ENCODE measurements at places on chromosomes 3 and 15.

GRCh38 chr15:75673426-75674235 is 25.9 kb downstream of the SNX33 start:
- peak; percentile 98 for DNase-seq

DNA sequence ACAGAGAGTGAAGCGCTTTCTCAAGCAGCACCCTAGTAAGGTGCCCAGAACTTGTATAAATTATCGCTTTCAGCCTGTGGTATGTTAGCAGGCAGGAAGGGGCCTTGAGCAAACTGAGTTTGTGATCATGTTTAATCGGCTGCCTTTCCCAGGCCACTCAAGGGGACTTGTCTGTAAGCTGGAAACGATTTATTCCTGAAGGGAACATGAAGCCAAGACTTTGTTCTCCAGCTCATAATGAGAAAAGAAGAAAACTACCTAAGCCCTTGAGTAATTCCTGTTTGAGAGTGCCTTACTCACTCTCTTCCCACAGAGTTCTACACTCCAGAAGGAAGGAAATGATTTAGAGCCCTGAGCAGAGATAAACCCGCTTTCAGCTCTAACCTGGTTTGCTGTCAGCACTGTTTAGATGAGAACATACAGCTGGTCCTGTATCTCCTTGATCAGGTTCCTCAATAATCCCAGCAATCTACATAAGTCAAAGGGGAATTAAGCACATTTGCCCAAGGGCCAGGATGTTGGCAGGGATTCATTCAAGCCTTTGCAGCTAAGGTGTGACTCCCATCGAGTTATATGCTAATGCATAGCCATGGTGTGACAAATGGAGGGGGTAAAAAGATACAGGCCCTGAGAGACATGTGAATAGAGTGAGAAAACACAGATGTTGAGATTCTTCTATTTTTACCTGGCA is 187.7 kb upstream of the SLC24A5 start:
- DNase-seq = no peak

GRCh38 chr3:57151021-57151449 is 14.1 kb downstream of the IL17RD start:
- no peak for DNase-seq

DNA sequence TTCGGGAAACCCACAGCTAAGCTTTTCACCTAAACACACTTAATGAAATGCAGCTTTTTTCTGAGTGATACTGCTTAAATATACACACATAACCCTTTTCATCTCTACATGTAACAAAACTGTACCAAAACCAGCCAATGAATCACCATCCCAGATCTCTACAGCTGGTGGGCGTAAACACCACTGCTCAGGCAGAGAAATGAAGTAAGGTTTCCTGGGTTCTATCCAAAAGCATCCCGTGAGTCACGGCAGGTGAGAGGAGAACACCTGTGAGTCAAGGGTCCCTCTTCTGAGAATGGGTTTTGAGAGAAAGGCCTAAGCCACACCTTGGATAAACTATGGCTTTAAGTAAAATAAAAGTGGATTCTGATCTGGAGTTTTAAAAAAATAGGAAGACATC is 2.6 kb downstream of the CLDN1 start:
- DNase-seq = no peak

DNA sequence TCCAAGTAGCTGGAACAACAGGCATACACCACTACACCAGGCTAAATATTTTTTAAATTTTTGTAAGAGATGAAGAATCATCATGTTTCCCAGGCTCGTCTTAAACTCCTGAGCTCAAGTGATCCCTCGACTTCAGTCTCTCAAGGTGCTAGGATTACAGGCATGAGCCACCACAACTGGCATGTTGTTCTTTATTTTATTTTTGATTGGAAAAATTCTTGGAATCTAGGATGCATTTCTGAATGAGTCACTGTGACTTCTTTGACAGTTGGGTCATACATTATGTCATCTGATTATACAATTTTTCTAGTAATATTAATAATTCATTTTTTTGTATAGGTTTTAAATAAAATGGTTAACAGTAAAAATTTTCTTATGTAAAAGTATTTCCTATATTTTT is 870.2 kb downstream of the SI start:
- no peak for DNase-seq

DNA sequence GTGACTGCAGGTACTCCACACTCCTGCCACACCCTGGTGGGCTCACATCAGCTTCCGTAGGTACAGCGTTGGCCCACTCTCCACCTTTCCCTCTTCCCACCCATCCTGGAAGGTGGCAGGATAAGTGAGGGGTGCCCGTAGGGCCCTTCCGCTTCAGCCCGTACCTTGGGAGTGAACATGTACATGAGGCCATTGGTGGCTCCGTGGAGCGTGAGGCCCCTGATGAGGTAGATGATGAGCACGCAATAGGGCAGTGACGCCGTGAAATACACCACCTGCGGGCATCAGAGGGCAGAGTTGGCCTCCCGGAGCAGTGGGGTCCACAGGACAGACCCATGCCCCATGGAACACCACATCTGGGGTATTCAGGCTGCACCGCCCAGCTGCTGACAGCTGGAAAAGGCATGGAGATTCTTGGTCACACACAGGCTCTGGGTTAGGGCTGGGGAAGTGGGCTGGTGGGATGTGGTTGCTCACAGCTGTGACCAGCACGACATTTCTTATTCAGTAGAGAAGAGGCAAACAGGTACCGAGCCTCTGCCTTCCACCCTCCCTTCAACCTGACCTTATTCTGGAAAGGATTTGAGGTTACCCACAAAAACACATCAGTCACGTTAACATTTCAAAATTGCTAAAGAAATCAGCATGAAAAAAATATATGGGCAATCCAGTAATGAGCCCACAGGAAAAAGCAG is 23.8 kb downstream of the SLC6A20 start:
- no peak for DNase-seq

DNA sequence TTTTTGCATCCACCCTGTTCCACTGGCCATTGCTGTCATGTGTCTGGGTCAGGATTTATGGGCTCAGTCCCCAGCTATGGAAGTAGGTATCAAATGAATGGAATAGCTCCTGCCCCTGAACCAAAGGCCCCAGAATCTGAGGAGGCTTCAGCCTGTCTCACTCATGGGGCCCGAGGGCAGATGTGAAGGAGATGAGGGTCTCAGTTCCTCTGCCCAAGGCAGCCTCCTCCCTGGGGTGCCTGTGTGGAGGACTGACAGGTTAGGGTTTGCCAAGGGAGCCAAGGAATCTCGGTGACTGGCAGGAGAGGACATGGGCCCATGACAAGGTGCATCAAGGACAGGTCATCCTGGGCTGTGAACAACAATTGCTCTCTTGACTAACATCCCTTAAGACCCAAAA is 70.4 kb downstream of the CPN2 start:
- DNase-seq = no peak

- DNase-seq = no peak
Observed at GRCh38 chr3:41920406-41920965, 41.4 kb downstream of the ULK4 start.

DNA sequence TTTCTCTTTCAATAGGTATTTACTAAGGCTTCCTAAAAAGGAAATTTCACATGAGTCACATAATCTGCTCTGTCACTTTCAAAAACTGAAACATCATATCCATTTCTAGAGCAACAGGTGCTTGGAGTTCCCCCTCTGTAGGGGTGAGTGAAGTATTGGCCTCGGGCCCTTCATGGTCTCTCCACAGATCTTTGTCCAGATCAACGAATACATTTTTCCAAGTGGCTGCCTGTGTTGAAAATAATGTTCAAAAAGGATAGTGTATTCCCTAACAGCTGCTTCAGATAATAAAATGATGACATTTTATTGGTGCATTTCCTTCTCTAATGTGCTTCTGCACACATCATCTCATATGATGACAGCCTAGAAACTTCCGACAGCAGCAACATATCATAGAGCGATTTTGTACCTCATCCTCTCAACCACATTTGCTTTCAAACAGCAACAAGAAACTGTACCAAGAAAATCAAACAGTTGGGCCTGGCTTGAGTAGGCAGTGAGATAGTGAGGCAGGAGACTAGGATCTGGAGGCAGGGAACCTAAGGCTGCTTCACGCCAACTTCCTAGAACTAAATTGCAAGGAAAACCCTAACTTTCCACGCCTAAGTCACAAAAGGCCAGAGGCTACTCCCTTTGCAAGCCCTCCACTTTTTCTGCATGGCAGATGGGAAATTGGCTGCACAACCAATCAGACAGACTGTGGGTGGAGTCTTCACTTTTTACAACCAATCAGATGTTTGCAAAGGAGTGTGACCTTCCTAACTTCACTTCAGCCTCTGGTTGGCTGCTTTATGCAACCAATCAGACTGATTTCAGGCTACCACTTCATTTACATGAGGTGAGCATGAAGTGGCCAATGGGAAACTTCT is 340.2 kb downstream of the LRRC3B start:
- no peak for DNase-seq

- no peak for DNase-seq
Observed at GRCh38 chr15:88747111-88747510, 56.1 kb upstream of the ACAN start.

DNA sequence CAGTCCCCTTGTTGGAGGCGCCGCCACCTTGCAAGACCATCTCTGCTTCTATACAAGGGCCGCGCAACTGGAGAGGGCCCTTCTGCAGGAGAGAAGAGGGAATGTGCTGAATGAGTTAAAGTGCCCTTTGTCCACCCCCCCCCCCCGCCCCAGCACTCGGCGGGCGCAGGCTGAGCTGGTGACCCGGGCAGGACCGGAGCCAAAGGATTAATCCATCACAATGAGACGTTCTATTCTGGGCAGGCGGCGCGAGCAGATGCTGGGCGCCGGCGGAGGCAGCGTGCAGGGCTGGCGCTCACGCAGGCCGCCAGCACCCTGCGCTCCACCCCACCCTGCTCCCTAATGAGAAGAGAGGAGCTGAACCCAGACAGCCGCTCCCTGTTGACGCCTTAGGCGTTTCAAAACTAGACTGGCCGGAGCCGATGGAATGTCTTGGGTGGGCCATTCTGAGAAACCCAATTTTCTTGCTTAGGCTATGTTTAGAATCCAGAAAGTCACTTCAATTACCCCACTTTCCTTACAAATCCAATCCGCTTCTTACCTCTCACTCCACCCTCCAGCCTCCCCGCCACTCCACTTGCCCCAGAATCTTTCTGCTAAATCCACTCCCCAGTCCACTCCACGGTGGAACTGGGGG is 32.9 kb downstream of the GJD2 start:
- DNase-seq = no peak

GRCh38 chr3:46998121-46998851 is 18.8 kb downstream of the NBEAL2 start:
- peak; percentile 73 for DNase-seq

- DNase-seq = no peak
Observed at GRCh38 chr3:48697952-48698351, 12.2 kb upstream of the NCKIPSD start.
